ENCODE measurements at places on chromosomes 5 and 9.

DNA sequence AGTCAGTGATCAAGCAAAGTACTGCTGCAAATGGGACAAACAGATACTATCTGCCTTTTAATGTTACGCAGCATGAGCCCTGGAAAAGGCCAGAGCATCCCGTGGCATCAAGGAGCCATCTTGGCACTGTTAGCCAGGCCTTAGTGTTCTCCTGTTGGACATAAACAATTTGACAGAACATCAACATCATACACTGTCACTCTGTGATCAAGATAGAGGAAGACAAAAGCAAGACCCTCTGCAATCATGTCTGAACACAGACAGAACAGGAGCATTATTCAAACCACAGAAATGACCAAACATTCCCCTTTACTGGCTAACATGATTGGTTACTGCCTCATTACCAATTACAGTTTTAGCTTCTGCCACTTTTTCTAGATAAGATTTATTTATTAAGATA, 21.2 kb upstream of the ROPN1L start:
- DNase-seq = no peak

DNA sequence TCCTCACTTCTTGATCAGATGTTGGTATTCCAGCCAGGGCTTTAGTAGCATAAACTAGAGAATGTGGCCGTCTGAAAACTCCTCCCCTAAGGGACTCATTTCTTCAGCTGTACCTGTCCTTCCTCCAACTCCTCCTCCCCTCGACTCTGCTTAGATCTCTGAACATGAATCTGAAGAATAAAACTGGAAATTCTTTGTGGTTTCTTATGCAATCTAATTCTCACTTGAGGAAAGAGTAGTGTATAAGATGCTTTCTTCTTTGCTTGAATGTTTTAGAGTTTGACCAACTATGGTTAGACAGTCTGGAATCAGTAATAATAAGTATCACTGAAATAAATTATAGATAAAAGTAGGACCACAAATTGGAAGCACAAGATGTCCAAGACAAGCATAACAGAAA, 128.5 kb downstream of the LRRC70 start:
- no peak for DNase-seq

GRCh38 chr5:176543428-176544182, 5.5 kb upstream of the CDHR2 start:
- peak; percentile 85 for DNase-seq

DNA sequence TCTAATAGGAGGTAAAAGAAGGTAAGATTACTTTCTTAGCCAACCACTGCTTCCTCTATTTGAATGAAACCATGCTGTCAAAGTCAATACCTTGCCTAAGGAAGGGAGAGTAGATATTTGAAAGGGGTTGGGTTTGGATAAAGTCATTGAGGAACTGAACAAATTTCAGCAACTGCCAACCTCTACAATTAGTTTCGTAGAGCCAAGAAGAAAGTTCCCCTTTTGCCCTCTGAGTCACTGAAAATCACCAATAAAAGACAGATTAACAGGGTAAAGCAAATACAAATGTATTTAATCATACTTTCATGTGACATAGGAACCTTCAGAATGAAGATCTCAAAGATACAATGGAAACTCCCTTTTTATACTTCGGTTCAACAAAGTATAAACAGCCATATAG, 615.7 kb downstream of the GABRG2 start:
- DNase-seq = no peak

GRCh38 chr9:112629671-112630485, 88.0 kb downstream of the INIP start:
- no peak for DNase-seq

- DNase-seq = no peak
Measured at GRCh38 chr5:77463905-77464304, 28.2 kb downstream of the WDR41 start.

GRCh38 chr5:143210576-143210975, 192.9 kb downstream of the NR3C1 start:
- DNase-seq = no peak

GRCh38 chr5:55919625-55920024, 68.5 kb downstream of the IL31RA start:
- DNase-seq = no peak

DNA sequence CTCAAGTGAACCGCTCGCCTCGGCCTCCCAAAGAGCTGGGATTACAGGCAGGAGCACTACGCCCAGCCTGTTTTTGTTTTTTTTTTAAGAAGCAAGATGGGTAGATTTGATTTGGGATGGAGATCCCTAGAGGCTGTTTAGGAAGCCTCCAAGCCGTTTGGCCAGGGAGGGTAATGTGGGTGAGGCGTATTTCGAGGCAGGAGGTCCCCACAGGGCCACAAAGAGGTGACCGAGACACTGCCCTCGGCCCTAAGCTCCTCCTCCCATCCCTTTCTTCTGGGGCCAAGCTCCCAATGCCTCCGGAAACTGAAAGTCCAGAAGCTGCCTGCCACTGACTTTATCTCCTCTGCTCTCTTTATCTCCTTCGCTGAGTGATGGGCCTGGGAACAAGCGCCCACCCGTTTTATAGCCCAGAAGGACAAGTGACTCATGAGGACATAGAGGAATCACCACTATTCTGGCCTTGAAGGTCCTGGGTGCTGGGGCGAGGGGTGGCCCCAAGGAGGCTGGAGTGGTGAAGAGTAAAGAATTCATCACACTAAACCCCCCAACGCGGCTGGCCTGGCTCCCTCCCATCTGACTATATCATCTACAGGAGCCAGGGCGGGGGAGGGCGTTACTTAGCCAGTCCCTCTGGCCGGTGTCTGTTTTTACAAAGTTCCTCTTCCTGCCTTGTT, 2.0 kb upstream of the RALGDS start:
- no peak for DNase-seq

GRCh38 chr5:97121848-97122247, 20.6 kb downstream of the LIX1 start:
- no peak for DNase-seq

- no peak for DNase-seq
Measured at GRCh38 chr9:134236935-134237629, 72.7 kb upstream of the RNU6ATAC start.

- no peak for DNase-seq
Measured at GRCh38 chr5:173928871-173929574, 40.9 kb downstream of the CPEB4 start.

- no peak for DNase-seq
Measured at GRCh38 chr5:76546497-76547102, 76.6 kb downstream of the F2RL2 start.

GRCh38 chr9:85404911-85405565, 336.7 kb downstream of the AGTPBP1 start:
- no peak for DNase-seq

GRCh38 chr9:124041817-124042116, 30.2 kb downstream of the LHX2 start:
- no peak for DNase-seq

DNA sequence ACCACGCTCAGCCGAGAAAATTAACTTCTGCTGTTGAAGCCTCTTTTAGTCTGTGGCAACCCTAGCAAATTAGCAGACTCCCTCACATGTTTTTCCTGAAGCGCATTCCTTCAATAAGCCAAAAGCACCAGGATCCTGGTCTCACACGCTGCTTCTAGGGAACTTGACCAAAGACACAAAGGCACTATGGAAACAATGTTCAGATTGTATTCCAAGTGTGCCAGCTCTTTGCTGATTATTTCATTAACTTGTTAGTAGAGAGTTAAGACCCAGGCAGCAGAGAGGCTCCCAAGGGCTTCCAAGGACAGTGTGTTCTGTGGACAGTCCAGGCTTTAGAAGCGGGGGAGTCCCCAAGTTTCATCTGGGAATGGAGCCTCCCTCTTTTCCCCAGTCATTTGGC, 94.4 kb upstream of the BASP1 start:
- no peak for DNase-seq

DNA sequence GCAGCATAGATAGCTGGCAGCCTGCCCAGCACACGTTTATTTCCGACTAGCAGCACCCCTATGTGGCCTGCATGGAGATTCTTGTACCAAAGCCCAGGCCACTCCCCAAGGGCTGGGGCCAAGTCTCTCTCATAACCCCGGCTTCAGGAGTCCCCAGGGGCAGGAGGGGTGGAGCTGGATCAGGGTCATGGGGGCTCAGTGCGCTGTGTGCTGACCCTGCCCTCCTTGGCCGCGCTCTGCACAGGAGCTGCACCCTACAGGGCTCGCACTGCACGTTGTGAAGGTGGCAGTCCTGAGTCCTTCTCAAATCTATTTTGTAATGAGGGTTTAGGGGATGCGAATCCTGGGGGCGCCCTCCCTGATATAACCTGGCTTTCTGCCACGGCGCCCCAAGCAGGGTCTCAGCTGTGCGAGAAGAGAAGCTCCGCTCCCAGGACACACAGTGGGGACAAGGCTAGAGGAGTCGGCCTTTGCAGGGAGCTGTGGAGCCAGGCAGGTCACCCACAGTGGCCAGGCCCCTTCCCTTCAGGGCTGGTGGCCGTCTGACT, 28.6 kb downstream of the NKD2 start:
- DNase-seq = no peak

Data from activated naive CD8-positive, alpha-beta T cell treated with anti-CD3 and anti-CD28 coated beads for 36 hours (primary cell).